ENCODE measurements at places on chromosomes 11 and 22.

DNA sequence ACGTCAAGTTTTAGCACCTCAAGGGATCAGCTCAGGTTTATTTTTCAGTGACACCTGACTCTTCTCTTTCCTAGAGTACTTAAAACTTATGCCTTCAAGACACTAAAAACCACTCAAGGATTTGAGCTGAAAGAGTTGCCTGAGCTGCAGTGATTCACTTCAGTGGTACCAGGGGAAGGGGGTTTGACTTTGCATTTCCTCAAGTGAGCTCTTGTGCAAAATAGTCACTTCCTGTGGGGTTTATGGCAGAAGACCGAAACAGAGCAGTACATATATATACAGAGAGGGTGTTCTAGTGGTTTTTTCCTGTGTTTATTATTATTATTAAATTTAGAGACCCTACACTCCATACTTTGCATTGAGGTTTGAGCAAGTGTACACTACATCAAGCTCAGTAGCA is 60.7 kb downstream of the DBX1 start:
- no peak for DNase-seq

DNA sequence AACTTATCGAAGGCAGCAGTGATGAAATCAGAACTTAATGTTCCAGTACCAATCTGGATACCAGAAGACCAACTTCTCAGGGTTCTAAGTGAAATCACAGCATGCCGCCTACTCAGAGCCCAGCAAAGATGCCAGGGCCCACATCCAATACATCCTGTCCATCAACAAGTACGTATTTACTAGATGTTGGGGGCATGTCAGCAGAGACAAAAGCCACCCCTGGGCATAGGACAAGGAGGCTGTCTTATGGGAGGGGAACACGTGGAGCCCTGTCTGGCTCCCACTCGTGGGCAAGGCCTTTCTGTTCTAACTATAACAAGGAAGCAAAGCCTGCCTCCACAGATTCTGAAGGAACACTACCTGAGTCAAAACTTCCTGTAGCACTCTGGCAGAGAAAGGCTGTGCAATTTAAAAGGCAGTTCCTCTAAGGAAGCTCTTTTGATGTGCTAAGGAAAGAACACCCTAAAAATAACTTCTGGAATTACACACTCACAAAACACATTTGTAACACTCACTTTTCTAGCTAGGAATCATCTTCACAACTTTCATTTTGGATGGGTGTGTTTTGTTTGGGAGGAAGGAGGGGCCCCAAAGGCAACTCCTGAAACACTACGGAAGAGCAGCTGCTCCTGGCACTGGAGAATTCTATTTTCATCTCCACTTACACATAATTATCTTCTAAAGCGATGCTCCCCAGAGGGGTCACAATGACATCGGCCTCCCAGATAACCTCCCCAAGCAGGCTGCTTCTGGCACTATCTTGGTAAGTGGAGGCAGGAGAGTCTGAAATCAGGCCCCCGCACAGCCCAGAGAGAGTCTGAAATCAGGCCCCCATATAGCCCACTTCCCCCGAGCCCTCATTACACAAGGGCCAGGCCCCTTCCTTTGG is 14.2 kb downstream of the SMCO4 start:
- peak; percentile 42 for DNase-seq

DNA sequence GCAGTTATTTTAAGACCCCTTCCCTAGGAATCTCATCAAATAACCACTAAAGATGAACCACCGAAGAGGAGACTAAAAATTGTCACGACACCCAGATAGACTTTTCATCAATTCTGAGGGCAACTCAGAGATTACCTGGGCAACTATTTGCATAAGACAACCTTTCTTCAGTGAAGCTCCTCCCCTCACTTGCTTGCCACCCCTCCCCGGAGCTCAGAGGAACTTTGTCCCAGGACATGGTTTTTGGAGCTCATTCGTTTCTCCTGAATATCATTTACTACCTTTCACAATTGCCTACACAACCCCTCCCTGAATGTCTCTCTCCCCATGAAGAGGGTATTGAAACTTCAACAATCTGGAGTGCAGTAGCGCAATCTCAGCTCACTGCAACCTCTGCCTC is 3.9 kb downstream of the AGBL2 start:
- no peak for DNase-seq

GRCh38 chr11:71214553-71215424 is 37.6 kb downstream of the SHANK2 start:
- DNase-seq: no peak
